Amygdala (tissue), 56 donors: ENCODE measurements at places on chromosomes 7 and 10.
A peak's percentile ranks its signal among the peaks of the same experiment; 100 is the strongest.

DNA sequence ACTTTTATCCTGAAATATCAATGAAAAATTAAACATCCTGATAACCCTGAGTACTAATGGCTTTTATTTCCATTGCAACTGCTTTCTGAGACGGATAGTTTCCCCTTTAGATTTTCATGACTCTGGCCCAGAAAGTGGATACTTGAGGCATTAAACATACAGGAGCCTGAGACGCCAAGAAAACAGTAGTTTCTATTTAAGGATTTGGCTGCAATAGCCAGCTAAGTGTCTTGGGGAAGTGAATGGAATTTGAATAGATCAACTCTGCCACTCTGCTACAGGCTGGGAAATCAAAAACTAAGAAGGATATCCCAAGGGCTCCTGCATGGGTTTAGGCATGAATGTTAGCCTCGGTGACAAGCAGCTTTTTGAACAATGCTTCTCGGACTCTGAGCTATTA is 24.7 kb upstream of the GPAM start:
- DNase-seq: no peak

DNA sequence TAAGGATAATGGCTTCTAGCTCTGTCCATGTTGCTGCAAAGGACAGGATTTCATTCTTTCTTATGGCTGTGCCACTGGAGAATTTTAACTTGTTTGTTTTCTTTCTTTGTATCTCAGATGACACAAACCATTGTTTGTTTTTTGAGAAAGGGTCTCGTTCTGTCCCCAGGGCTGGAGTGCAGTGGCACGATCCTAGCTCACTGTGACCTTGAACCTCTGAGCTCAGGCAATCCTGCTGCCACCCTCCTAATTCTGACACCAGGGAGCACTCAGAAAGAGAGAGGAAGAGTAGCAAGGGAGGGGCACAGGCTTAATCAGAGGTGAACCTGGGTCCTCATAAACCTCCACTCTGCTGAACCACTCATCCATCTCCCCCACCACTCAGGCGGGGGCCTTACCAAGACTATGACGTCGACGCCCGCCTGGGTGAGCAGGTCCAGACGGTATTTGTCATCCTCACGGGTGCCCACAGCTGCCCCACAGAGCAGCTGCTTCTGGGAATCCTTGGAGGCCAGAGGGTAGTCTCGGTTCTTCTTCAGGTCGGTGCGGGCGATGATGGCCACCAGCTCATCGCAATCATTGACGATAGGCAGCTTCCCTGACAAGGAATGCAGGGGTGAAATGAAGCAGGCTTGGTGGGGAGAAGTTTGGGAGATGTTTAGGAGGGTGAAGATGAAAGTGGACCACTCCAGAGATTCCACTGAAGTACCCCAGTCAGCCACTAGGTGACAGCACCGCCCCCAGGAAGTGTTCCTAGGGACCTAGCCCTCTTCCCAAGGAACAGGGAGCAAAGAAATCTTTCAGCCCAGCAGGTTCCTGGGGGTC is 11.6 kb downstream of the IMPDH1 start:
- peak; percentile 25 for DNase-seq

DNA sequence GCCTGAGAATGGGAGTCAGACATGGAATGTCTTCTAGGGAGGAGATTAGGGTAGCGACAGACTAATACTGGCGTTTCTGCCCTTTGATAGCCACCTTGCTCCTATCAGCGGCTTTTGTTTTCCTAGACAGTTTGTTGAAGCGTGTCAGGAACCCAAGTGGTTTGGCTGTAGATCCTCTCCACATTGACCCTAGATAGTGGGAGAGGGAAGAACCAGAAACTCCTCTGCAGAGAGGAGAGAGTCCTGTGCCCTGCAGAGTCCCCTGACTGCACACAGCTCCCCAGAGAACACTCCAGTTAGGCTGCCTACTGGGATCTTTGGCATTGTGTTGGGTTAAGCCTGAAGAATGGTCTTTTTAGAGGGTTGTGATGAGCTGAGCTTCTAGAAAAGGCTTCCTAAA is 2.4 kb downstream of the MEPCE start:
- DNase-seq: no peak

DNA sequence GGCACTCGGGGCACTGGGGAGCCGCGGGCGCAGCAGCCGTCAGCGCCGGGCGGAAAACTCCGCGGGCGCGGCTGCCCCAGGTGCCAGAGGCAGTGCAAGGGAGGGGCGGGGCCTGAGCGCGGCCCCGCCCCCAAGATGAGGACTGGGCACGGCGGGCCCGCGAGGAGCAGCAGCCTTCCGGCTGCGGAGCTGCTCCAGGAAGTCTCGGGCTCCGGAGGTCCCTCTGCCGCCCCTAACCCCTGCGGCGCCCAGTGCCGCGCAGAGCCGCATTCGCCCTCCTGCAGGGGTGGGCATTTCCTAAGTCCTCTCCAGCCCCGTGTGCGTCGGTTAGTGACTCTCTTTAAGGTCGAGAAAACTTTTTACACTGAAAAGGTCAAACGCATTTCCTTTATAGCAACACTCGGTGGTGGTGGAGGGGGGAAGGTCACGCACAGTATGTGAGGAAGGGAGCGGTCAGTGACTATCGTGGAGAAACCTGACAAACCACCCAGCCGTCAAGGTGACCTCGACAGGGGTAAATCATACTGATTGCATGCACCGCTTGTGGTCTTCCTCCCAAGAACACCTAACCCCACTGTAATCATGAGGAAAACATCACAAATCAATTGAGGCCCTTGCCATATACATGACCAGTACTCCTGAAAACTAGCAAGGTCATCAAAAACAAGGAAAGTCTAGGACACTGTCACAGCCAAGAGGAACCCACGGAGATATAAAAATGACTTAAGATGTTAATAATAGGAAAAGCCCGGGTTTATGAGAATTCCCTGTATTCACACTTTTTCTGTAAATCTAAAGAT is at the start of gene ANXA11:
TSS of gene ANXA11 (minus strand) at position 61 of the 800 bp plus-strand sequence. CDS start 32,676 bp downstream, outside the sequence.
- DNase-seq: no peak

GRCh38 chr7:151238190-151238810 is 6.0 kb downstream of the CHPF2 start:
- no peak for DNase-seq

DNA sequence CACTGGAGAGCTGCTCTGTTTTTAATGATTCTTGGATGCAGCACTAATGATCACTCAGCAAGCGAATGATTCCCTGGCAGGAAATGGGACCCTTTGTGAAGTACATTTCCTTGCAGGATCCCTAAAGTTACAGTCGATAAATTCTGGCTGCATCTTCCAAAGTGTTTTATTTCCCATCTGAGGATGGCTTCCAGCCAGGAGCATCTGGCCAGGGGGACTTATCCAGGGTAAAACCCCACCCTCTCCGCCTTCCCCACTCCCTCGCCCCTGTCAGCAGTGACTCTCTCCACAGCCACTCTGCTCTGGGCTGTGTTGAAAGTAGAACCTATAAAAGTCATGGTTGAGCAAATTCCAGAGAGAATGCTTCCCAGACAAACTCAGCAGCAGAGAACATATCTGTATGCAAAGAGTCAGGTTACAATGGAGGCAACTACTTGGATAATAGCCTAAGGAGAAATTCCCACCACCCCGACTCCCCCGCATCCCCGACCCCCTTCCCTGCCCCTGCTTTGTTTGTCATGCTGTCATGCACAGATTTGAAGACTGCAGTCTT is 111.0 kb upstream of the ANLN start:
- no peak for DNase-seq

- DNase-seq: no peak
Observed at GRCh38 chr10:45470098-45471012, 96.3 kb downstream of the ALOX5 start.

GRCh38 chr10:116132780-116133399 is 140.1 kb downstream of the GFRA1 start:
- no peak for DNase-seq

- no peak for DNase-seq
Observed at GRCh38 chr7:150973571-150974451, 4.3 kb downstream of the KCNH2 start.

GRCh38 chr10:26485150-26485941 is 47.2 kb downstream of the APBB1IP start:
- DNase-seq: no peak

- no peak for DNase-seq
Observed at GRCh38 chr10:88039496-88040200, 176.2 kb downstream of the PTEN start.

DNA sequence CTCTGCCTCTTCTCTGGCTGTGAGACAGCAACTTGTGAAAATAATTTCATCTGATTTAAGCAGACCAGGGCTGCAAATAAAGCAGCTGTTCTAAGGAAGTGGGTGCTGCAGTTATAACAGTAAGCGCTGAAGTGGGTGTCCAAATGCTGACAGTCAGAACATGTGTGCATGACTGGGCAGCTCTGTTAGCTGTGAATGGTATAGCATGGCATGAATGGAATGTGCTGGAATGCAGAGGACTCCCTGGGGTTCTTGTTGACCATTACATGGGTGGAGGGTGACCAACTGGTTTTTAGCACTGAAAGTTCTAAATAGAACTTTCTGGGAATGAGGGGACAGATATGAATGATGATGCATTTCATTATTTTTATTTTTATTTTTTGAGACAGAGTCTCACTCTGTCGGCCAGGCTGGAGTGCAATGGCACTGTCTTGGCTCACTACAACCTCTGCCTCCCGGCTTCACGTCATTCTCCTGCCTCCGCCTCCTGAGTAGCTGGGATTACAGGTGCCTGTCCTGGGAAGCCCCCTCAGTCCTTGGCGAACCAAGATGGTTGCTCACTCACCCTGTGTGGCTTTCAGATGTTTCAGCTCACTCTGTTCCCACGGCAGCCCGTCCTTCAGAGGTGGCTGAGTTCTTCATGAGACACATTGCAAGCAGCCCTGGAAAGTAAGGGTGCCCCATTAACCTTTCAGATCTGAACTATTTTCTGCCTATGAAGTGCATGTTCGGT is 319.8 kb upstream of the PHYHIPL start:
- DNase-seq: no peak

- DNase-seq: no peak
Observed at GRCh38 chr7:277228-277627, 12.7 kb upstream of the FOXL3 start.

DNA sequence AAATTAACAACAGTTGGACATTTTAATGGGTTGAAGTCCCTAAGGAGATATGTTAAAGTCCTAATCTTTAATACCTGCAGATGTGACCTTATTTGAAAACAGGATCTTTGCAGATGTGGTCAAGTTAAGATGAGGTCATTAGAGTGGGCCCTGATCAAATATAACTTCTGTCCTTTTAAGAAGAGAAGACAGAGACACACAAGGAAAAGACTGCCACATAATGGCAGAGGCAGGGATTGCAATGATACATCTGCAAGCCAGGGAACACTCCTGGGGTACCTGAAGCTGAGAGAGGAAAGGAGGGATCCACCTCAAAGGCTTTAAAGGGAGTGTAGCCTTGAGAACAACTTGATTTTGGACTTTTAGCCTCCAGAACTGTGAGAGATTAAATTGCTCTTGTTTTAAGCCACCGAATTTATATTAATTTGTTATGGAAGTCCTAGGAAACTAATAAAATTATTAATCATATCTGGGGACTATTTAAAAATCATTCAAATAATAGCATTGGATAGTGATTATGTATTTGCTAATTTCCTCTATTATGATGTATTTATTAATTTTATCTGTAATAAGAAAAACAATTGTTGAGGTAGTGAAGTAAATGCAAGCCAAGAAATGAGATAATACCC is 700.0 kb upstream of the PCDH15 start:
- DNase-seq: no peak
